Heart right ventricle (tissue), 16 donors: ENCODE measurements at places on chromosomes 4 and X. TPM values are rescaled to one million over a fixed set of nuclear protein-coding genes. Genes with fewer than 3 reads are reported as not detected.

The CNKSR2 gene
- polyA plus RNA-seq, result 0.51 TPM

DNA sequence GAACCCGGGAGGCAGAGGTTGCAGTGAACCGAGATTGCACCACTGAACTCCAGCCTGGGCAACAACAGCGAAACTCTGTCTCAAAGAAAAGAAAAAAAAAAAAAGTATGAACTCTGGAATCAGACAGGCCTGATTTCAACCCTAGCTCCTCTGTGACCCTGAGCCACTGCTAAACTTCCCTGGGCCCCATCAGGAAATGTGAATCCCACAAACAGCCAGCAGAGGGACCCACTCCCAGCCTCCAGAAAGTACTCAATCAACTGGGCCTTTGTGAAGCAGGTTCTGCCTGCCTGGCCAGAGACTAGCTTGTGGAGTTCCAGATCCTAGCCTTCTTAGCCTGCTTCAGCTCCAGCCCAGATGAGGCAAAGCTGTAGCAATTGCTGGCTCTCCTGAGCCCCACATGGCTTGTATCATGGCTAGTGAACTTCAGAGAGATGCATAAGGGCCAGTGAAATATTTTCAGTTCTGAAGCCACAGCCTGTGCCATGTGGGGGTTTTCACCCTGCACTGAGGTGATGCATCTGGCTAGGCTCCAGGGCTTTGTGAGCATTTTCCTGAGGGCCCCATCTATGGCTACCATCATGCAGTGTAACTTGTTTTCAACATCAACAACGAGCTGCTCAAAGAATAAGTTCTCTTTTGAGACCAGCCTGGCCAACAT is 7.2 kb upstream of the IDS start:
- no peak overlapping the region for H3K27ac ChIP-seq
- H3K4me3 ChIP-seq, result no peak overlapping the region
- H3K36me3 ChIP-seq, result no peaks in the 10 kb centered on the region
- H3K4me1 ChIP-seq, result peaks cover 5% of the 10 kb centered on the region
- DNase-seq, result peak; percentile 40

The P2RY10 gene
- polyA plus RNA-seq, result 0.07 TPM

The NUDT11 gene
- polyA plus RNA-seq, result 0.25 TPM

The PHOX2B gene
- not detected for polyA plus RNA-seq

GRCh38 chr4:75672461-75673026 is 667 bp downstream of the G3BP2 start:
- no peaks in the 10 kb centered on the region for H3K27me3 ChIP-seq
- H3K4me3 ChIP-seq, result peak overlapping the region; percentile 94
- H3K4me1 ChIP-seq, result peaks cover 22% of the 10 kb centered on the region
- no peaks in the 10 kb centered on the region for H3K36me3 ChIP-seq

DNA sequence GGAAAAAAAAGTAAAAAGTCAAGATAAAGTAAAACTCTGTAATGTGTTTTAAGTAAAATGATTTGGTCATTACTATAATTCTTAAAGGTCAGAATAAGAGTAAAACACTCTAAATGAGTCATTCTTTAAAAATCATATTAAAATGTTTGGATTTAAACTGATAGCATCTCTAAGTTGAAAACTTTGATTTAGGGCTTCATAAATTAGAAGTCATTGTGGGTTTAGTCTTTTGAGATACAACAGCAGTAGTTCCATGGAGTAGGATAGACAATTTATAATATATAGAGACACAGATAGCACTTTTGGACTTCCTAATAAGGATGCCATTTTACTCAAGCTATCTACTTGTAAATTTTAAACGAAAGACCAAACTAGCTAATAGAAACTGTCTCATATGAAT is 77.1 kb upstream of the PABPC4L start:
- H3K4me3 ChIP-seq, result no peak overlapping the region
- no peaks in the 10 kb centered on the region for H3K4me1 ChIP-seq
- H3K27ac ChIP-seq, result no peak overlapping the region
- no peaks in the 10 kb centered on the region for H3K27me3 ChIP-seq
- no peak for DNase-seq

The PCDH7 gene
- 12.2 TPM for polyA plus RNA-seq

GRCh38 chr4:105624530-105624929 is 72.1 kb downstream of the ARHGEF38 start:
- no peaks in the 10 kb centered on the region for H3K36me3 ChIP-seq
- H3K4me1 ChIP-seq, result peaks cover 10% of the 10 kb centered on the region
- H3K27ac ChIP-seq, result peak overlapping the region; percentile 29
- H3K4me3 ChIP-seq, result no peak overlapping the region

- H3K36me3 ChIP-seq, result no peaks in the 10 kb centered on the region
- H3K4me3 ChIP-seq, result no peak overlapping the region
- no peaks in the 10 kb centered on the region for H3K4me1 ChIP-seq
- DNase-seq, result no peak
- H3K27ac ChIP-seq, result no peak overlapping the region
- H3K27me3 ChIP-seq, result peaks cover 51% of the 10 kb centered on the region
Observed at GRCh38 chr4:1566838-1567518, 117.1 kb downstream of the FAM53A start.

DNA sequence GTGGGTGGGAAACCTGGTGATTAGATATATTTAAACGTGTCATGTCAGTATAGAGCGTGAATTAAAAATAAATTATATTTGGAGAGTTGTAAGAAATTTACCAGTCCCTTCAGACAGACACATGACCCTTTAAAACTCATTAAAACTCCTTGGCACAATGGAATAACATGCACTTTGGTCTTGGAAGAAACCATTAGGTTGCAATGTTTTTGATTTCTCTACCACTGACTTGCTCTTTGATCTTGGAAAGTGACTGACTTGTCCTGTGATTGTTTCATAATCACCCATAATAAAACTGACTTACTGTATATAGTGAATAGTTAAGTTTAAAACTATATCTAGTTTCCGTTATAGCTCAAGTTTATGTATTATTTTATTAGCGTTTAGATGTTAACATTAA is 35.8 kb downstream of the FHL1 start:
- H3K36me3 ChIP-seq, result no peaks in the 10 kb centered on the region
- H3K4me1 ChIP-seq, result peaks cover 83% of the 10 kb centered on the region
- no peaks in the 10 kb centered on the region for H3K27me3 ChIP-seq
- DNase-seq, result no peak
- no peak overlapping the region for H3K27ac ChIP-seq

The GC gene
- polyA plus RNA-seq, result not detected

GRCh38 chr4:186159613-186160012 is 31.8 kb upstream of the CYP4V2 start:
- no peak overlapping the region for H3K27ac ChIP-seq
- H3K4me3 ChIP-seq, result no peak overlapping the region
- H3K27me3 ChIP-seq, result no peaks in the 10 kb centered on the region
- H3K36me3 ChIP-seq, result no peaks in the 10 kb centered on the region
- DNase-seq, result no peak
